ENCODE measurements at places on chromosomes 5 and 9.

- no peak for DNase-seq
These were observed 453 bp downstream of the PTRH1 start for GRCh38 chr9:127714951-127715469.

DNA sequence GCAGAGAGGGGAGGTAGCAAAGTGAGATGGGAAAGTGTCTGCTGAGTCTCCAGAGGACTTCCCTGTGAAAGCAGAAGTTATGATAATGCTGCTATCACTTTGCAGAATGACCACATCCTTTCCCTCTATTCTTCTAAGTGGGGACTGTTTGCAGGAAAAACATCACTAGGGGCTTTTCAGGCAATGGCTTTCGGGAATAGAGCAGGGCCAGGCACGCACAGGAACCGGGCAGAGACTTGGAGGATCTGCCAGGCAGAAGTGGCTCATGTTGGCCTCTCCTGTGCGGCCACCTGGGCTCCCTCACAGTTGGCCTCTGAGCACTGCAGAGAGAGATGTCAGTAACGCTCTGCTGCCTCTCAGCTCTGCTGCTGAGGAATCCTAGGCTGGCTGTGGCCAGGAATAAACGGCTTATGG, 214.7 kb downstream of the MAST4 start:
- no peak for DNase-seq

GRCh38 chr5:74092766-74093165, 466.8 kb downstream of the ARHGEF28 start:
- DNase-seq = no peak

DNA sequence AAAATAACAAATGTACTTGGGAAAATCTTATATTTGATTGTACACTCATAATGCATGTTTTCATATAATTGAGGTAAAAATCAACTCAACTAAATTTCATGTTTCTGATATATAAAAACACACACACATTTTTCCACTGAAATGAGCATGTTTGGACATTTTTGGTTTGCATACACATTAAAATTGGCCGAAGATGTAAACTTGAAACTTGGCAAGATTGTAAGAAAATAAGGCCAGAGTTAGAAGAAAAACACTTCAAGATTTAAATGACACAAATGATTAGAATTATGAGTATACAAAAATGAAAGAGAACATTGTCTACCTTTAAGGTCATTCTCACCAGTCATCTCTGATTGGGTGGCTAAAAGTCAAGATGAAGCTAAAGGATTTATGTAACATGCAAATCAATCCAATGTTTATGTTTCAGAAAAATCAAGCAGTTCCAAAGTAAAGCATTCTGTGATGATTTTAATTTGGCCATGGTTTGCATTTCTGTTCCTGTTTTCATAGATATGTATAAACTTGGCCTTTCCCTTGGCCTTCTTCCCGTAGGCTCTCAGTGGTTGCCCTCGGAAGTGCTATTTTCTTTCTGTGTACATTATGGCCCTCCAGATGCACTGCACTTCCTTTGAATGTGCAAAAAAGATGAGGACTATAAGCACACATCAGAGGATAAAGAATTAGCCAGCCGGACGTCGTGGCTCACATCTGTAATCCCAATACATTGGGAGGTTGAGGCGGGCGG, 1105.4 kb upstream of the DMAC1 start:
- DNase-seq = no peak

DNA sequence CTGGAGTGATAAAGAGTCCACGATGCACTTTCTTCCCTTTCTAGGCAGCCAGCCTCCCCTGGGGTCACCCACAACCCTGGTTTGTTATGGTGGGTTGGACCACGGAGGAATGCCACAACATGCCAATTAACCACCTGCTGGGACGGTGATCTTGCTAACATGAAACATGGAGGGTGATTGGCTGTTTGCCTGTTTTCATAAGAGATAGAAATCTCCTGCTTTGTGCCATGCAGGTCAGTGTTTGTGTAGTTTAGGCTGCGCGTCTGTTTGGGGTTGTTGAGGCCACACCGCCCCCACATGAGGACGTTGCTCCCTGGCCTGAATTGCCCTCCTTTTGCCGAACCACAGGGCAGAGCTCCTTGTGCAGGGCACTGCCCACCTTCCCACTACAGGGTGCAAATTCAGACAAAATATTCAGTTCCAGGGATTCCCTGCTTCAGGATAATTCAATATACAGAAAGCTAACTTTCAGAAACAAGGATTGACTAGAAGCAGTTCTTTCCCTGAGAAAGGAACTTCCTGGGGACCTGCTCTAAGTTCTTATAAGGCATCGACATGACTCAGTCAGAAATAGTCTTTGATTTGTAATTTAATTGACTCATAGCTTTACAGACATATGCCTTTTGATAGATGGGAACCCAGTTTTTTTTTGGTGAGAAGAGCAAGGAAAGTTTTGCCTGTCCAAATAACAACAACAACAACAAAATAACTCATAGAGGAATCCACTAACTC, 427.6 kb downstream of the GADD45G start:
- no peak for DNase-seq

- DNase-seq = no peak
These were observed 285.9 kb downstream of the ARL15 start for GRCh38 chr5:54024466-54024865.

DNA sequence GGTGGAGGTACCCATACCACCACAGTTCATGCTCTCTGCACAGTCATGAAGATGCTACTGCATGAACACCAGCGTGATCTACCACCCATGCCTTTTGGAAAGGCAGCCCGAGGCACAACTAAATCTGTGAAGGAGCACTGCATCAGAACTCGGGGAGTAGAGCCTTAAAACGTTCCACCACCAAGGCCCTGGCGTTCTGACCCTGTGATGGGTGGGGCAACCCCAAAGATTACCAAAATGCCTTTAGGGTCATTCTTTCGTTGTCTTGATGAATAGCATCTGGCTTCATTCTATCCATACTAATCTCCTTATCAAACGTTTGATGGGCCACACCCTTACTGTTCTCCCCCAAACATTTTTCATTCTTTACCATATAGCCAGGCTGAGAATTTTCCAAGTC, 97.9 kb downstream of the ADAMTS6 start:
- no peak for DNase-seq

GRCh38 chr5:95953021-95953702, 8.5 kb downstream of the ELL2 start:
- no peak for DNase-seq

- no peak for DNase-seq
These were observed 82.1 kb upstream of the IL33 start for GRCh38 chr9:6133346-6134063.

DNA sequence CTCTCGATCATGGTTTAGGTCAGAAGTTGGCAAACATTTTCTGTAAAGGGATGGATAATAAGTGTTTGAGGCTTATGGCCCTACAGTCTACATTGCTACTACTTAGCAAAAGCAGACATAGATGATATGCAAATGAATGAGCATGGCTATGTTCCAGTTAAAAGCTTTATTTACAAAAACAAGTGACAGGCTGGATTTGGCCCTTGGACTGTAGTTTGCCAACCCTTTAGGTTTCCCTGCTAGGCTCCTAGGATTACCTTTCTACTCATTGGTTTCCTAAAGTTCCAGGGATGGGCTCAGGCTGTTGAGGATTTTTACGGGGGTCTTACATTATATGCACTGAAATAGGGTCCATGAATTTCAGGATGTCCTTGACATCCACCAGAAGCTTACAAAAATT, 57.5 kb downstream of the GPR21 start:
- no peak for DNase-seq

DNA sequence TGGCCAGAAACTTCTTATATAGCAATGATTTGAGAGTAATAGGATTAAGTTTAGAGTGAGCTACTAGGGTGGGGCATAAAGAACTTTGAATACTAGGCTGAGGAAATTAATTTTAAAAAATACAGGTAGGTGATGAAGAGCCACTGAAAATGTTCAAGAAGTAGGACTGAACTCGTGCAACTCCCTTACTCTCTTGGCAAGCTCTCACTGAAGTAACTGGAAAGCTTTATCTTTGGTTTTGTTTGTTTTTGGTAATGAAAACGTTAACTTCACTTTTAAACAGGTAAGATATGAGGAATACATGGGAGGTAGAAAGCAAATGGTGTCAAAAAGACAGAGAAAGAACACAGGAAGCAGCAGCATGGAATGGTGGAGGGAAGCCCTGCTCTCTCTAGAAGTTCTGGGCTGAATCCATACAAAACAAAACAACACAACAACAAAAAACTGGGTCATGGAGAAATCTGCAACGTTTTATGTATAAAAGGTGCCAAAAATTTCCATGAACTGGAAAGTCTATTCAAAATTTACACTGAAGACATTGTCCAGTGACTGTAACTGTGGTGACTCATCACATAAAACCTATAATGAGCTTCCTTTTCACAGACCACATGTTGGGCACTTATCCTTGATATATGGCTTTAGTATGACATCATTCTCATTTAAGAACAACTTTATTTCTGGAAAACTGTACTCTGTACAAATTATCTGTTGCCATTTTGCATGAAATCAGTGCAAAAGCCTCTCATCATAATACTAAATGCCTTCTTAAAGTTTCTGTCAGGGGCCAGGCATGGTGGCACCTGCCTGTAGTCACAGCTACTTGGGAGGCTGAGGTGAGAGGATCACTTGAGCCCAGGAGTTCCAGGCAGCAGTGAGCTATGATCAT, 91.2 kb upstream of the CHD1 start:
- DNase-seq = no peak

- no peak for DNase-seq
These were observed 78.3 kb upstream of the HCN1 start for GRCh38 chr5:45774528-45774927.

GRCh38 chr9:20112205-20112783, 323.5 kb upstream of the SLC24A2 start:
- DNase-seq = no peak

GRCh38 chr5:128630121-128630520, 92.1 kb upstream of the FBN2 start:
- DNase-seq = no peak

- no peak for DNase-seq
These were observed 119.8 kb downstream of the EBF1 start for GRCh38 chr5:158979749-158980521.

- no peak for DNase-seq
These were observed 1.4 kb downstream of the FAM53C start for GRCh38 chr5:138339464-138339863.

- no peak for DNase-seq
These were observed 196.0 kb downstream of the NR2F1-AS1 start for GRCh38 chr5:93384995-93385394.

DNA sequence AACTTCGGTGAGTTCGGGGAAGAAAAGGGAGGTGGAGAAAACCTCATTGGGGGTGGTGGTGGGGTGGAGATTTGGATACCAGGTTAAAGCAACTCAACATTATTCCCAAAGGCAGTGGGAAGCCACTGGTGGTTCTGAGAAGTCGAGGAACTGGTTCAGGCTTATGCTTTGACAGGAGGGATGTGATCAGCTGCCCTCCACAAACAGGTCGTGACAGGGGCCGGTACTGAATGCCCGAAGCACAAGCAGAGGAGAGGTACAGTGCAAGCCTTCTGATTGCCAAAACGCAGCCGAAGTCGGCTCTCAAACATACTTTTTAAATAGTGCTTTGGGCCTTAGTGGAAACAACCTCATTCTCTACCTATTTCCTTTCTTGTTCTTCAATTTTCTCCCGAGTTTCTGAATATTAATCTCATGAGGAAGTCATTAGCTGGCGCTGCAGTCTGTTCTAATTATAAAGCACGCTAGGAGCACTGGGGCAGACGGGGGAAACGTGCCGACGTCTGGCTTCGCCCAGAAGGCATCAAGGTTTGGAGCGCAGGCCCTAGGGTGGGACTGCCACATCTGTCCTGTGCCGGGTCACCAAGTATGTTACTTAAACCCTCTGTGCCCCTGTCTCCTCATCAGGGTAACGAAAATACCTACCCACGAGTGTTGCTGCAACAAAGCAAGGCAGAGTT, 27.3 kb downstream of the SHB start:
- DNase-seq = no peak

GRCh38 chr9:13023498-13023897, 248.7 kb downstream of the LURAP1L start:
- no peak for DNase-seq

GRCh38 chr9:135302329-135303279, 177.0 kb upstream of the PPP1R26 start:
- no peak for DNase-seq

DNA sequence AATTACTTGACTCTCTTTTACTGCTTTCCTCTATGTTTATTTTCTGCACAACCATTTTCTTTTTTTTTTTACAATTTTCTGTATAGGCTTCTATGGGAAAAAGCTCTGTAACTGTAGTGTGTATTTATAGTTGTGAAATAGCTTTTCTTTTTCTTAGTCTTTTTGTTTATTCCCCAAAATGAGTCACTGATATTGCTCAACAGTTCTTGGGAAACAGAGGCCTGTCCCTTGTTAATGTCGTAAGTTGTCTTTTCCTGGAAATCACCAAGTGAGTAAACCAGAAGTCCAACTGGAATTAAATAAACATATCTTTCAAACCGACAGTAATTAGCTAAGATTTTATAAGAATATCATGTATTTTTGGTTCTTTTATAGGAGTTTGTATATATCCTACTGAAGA, 325.1 kb upstream of the PRR16 start:
- DNase-seq = no peak

DNA sequence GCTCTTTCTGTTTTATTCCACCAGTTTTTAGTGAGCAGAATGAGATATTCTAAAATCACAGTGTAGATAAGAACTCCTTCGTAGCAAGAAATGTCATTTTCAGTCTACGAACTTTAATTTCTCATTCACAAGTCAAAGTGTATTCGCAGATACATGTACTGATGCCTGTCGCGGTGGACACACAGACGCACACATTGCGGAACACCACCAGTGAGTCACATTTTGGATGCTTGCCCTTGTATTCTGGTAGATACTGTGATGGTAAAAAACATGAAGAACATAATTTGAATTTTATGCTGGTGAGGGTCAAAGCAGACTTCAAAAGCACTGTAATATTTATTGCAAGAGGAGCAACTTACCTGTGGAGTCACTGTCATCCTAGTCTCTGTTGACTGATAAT, 4.7 kb upstream of the C9orf57 start:
- DNase-seq = no peak

DNA sequence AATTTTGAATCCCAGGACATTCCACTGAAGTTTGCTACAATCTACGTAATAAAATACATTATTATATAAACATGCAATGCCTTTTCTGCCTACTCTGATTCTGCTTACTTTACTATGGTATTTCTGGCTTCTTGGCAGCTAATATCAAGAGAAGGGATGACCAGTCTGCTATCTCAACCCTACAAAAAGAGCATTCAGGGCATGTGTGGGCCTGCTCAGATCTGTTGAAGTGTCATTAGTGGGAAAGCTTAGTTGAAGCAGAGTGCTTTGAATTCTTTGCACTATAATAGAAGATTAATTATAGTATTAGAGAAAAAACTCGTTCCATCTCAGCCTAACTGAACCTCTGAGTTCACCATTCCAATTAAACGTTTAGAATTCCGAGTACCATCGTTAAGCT, 339.5 kb upstream of the ISL1 start:
- no peak for DNase-seq

DNA sequence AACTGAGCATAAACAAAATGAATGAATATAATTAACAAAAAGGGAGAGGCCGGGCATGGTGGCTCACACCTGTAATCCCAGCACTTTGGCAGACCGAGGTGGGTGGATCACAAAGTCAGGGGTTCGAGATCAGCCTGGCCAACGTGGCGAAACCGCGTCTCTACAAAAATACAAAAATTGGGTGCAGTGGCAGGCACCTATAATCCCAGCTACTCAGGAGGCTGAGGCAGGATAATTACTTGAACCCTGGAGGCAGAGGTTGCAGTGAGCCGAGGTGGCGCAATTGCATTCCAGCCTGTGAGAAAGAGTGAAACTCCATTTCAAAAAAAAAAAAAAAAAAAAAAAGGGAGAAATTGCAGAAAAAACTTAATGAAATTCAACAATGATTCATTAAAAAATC, 839.3 kb upstream of the CTNND2 start:
- DNase-seq = no peak

Measured in stimulated activated CD4-positive, alpha-beta T cell treated with anti-CD3 and anti-CD28 coated beads, Interleukin-15, amount 100 ng/mL, for 1 hour (primary cell).